Activated CD4-positive, alpha-beta memory T cell treated with anti-CD3 and anti-CD28 coated beads, Interleukin-2, amount 10 ng/mL, durations not matched to agents 7 days and 5 days (primary cell): ENCODE measurements at places on chromosomes 2 and 18.

DNA sequence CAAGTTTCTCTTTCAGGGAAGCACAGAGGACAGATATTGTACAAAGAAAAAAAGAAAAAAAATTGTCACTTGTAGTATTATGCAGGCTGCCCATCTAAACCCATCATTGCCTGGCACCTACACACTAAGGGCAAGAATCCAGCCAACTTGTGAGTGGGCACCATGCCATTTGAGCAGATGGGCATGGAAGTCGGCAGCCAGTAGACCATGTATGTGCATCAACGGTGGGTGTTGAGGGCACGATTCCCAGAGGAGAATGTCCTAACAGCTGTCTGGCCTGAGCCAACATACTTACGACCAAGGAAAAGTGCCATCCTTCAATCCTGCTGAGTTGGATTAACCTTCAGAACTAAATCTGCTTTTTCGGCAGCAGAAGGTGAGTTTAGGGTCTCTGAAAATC, 63.9 kb downstream of the ARHGAP15 start:
- DNase-seq, result no peak
- no peaks in the 10 kb centered on the region for H3K27me3 ChIP-seq
- H3K4me3 ChIP-seq, result no peak overlapping the region
- no peak overlapping the region for H3K27ac ChIP-seq

DNA sequence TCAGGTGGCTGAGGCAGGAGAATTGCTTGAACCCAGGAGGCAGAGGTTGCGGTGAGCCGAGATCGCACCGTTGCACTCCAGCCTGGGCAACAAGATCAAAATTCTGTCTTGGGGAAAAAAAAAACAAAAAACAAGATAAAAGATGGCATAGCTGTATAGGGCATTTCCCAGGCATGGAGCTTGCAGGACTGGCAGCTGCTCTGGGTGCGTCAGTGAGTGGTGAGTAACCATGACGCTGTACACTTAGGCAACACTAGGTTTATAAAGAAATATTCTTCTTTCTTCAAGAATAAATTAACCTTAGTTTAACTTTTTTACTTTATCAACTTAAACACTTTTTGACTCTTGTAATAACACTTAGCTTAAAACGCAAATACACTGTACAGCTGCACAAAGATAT, 15.4 kb downstream of the TGOLN2 start:
- DNase-seq, result no peak
- no peaks in the 10 kb centered on the region for H3K27me3 ChIP-seq
- H3K4me3 ChIP-seq, result no peak overlapping the region
- H3K36me3 ChIP-seq, result peaks cover 41% of the 10 kb centered on the region
- H3K4me1 ChIP-seq, result peaks cover 31% of the 10 kb centered on the region

DNA sequence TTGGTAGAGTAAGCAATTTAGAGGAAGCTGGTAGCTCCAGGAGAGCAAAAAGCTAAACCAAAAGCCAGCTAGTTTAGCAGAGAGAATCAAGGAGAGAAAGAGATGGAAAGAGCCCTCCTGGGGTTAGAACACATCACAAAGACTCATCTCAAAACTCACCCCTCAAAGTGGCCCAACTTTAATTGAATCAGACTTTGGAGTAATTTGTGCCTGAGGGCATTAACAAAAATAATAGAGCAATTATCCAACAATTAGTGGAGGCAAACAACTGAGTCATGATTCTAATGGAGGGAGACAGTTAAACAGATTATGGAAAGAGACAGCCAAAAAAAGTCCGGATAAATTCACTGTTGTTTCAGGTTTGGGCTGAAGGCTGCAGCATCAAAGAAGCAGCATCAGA, 417.4 kb downstream of the KCNJ3 start:
- H3K4me1 ChIP-seq, result no peaks in the 10 kb centered on the region
- H3K27ac ChIP-seq, result no peak overlapping the region
- no peaks in the 10 kb centered on the region for H3K36me3 ChIP-seq
- no peak overlapping the region for H3K4me3 ChIP-seq
- H3K27me3 ChIP-seq, result no peaks in the 10 kb centered on the region

DNA sequence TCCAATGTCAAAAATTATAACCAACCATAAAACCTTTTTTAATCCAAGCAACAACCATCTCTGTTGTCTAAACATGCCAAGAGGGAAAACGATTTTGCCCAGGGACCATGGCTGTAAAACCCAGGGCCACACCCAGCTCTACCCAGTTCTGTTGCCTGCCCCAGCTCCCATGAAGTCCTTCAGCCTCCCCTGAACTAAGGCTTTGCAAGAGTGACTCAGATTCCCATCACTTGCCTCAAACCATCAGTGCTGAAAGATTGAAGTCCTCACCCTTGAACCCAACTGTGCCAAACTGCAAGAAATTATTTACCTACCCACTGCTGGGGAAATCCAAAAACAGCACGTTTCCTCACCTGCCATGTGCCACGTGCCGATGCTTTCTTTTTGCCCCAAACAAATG, 102.5 kb downstream of the TFCP2L1 start:
- no peaks in the 10 kb centered on the region for H3K27me3 ChIP-seq
- H3K4me3 ChIP-seq, result no peak overlapping the region
- no peaks in the 10 kb centered on the region for H3K4me1 ChIP-seq
- DNase-seq, result no peak
- H3K27ac ChIP-seq, result no peak overlapping the region
